ENCODE measurements at places on chromosomes 3 and 15.

DNA sequence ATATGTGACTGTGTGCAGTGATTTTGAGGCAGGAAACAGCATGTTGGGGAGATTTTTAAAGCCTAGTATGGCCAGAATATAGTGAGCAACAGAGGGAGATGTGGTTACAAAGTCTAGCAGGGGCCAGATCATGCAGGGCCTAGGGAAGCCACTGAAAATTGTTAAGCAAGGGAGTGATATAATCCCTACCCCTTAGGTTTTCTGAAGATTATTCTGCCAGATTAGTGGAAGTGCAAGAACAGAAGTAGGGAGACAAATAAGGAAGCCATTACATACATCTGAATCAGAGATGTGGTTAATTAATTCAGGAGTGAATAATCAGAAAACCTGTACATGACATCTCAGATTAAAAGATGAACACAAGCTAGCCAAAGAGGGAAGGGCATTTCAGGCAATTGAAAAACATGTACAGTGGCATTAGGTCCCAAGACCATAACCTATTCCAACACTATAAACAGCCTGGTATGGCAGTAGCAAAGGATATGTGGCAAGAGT, 54.8 kb downstream of the MSL2 start:
- DNase-seq = no peak

- DNase-seq = peak; percentile 34
Measured at GRCh38 chr15:39426552-39427532, 154.0 kb upstream of the THBS1 start.

DNA sequence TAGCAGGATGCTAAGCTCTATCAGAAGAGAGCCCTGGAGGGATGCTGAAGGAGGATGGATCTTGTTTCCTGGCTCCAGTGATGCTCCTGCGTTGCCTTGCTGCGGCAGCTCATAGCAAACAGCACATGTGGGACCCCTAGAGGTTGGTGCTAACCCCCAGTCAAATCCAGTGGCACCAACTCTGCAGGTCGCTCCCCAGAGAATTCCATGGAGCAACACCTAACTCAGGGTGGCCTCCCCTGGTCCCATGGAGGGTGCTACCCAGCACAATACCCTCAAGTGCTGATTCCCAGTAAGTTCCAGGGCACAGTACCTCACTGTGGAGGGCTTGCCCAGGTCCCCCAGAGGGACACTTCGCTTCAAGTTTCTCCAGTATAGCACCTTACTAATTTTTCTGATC, 231.2 kb downstream of the NEK10 start:
- no peak for DNase-seq

DNA sequence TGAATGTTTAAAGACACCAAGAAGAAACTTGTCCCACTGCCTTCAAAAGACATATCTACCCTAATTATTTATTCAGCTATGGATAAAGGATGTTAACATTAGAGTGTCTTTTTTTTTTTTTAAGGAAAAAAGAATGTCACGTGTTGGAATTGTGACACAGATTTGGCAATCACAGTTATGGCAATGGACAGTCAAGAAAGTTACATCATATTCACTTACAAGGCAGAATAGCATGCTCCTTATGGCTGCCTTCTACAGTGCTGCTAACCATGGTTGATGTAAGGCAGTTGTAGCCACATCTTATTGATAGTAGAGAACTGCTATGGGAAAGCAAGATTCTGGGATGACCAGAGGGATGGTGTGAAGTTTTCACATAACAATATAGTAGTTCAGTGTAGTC, 128.8 kb upstream of the ZBTB20 start:
- no peak for DNase-seq

DNA sequence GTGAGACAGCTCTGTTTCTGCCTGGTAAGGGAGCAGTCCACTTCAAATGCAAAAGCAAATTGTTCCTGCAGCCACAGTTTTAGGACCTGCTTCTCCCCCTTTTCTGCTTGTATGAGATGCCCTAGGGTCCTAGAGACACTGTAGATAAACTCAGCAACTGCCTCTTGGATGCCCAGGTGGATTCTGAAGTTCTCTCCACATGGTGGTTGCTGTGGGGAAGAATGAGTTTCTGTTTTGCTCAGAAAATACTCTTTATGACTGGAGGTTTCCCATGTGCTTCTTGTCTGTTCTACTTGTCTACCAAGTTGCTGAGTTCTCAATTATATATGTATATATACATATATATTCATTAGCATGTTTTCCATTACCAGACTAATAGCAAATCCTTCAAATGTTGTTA, 5.6 kb upstream of the ZNF80 start:
- DNase-seq = no peak

GRCh38 chr3:194140520-194141414, 4.8 kb downstream of the HES1 start:
- peak; percentile 78 for DNase-seq

DNA sequence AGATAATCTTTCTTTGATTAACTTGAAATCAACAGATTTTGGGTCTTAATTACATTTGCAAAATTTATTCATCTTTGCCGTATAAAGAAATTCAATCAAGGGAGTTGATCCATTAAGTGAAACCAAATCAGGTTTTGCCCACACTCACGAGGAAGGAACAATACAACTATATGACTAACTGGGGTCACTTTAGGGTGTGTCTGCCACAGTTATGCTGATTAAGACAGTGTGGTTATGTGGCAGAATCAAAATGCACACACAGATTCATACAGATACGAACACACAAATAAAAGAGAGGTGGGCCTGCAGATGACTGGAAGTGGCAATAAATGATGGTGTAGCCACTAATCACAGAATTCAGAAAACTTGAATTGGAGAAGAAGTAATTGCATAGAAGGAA, 543.5 kb downstream of the GABRG3 start:
- no peak for DNase-seq

- DNase-seq = no peak
Measured at GRCh38 chr3:70064194-70064779, 64.8 kb downstream of the SAMMSON start.

DNA sequence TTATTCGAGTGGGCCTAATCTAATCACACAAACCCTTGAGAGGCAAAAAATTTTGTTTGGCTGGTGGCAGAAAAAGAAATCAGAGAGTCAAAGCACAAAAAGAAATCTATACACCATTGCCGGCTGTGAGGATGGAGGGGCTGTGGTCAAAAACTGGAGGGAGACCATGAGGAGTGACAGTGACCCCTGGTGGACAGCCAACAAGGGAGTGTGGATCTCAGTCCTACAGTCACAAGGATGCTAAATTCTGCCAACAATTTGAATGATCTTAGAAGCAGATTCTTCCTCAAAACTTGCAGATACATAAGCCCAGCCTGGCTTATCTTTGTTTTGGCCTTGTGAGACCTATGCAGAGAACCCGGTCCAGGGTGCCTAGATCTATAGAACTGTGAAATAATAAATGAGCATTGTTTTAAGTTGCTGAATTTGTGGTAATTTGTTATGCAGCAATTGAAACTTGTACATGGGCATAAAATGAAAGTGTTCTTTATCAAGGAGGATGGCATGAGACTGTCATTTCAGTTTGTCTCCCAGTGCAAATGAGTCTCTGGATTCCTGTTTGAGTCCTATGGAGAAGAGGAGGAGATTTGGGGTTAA, 103.0 kb upstream of the ARHGEF26 start:
- peak; percentile 18 for DNase-seq

DNA sequence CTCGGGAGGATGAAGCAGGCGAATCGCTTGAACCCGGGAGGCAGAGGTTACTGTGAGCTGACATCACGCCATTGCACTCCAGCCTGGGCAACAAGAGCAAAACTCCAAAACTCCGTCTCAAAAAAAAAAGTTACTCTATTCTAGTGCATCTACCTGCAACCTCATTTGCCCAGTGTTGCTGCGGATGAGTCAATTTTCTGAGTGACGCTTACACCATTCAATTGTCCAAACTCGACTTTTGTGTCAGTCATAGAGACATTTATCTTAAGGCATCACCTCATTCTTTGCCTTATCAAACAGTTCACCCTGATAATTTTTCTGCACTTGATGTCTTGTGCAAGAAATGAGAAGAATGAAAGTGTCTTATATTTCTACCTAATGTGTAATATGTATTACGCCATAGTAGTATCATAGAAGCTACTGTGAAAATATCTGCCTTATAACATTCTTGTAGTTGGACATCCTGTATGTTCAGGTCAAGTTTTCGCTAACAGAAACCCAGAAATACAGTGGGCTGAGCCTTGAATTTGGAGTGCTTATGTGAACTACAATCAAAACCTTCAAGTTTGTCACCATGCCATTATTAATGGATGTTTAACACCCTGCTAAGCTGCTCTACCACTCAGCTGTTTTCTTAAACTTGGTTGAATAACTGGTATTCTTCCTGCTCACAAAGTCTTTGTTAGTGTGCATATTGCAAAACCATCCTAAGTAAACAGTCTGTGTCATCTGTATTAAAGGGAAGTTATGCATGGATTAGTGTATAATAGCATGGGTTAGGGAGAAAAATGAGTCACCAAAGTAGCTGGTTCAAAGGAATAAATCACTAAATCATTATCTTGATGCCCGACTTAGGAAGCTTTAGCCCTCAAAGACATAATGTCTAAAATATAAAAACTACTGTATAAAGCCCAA, 531.0 kb upstream of the NR2F2 start:
- DNase-seq = no peak

DNA sequence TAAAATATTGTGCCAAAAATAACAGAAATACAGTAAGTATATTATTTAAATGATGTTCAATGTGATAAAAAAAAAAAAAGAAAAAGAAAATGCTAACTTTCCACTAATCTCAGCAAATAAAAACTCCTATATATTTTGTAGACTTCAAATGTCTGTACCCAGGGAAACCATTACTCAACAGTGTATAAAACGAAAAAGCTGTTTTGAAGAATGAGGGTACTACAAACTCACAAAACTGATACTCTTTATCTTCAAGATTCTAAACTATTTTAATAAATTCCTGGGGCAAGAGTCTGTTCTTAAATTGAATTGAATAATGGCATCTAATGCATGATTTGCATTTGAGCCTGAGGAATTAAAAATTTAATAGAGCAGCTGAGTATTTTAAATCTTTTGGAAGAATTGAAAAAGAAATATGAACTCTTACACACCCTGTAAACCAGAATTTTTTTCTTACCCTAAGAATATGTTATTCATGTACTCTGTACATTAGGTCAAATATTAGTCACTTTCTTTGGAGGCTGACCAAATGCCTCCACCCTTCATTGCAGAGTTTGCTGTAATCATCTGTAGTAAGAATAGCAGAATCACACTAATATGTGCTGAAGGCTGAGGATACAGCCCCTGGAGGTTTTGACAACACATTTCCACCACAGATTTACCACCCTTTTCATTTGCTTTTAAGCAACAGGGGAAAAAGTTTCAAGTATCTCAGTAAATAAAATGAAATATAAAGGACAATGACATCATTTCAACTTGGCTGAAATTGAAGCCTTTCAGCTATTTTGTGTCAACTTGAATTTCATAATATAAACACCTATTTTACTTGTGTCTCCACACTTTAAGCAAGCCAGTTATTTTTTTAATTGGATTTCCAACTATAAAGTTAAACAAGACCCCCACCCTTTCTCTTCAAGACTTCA, 79.7 kb downstream of the FBN1 start:
- DNase-seq = no peak

GRCh38 chr15:65361708-65362459, 15.9 kb downstream of the IGDCC3 start:
- DNase-seq = no peak

GRCh38 chr3:115922681-115923347, 299.5 kb downstream of the GAP43 start:
- no peak for DNase-seq

DNA sequence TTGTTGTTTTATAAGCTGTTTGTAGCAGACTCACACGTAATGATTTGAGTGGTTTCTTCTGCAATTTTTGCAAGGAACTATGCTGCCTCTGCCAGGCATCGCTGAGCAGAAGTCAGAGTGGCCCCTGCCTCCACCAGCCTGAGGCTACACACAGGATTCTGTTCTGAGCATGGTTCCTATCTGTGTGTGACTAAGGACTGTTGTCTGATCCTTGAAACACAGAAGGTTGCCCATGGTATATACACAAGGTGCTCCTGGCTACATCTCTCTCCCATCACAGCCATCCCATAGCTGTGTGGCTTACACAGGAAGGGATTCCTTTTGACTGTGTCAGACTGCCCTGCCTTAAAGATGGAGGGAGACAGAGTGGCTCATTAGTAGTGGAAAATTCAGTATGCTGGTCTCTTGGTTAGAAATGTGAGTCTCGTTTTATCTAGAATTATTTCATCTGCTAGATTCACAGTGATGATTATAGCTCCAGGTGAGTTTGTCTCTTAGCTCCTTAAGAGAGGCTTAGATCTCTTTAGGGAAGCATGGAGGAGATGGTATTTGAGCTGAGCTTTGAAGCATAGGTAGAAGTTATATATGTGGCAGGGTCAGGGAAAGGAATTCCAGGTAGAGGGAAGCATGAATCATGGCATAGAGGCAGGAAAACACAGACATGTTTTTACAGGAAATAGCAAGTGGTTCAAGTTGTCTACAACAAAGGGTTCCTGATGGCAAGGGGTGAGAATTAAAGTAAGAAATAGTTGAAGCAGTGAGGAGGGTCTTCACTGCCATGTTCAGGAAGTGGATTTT, 37.5 kb downstream of the SNAPC5 start:
- no peak for DNase-seq

GRCh38 chr3:41148901-41149300, 50.4 kb upstream of the CTNNB1 start:
- DNase-seq = no peak

DNA sequence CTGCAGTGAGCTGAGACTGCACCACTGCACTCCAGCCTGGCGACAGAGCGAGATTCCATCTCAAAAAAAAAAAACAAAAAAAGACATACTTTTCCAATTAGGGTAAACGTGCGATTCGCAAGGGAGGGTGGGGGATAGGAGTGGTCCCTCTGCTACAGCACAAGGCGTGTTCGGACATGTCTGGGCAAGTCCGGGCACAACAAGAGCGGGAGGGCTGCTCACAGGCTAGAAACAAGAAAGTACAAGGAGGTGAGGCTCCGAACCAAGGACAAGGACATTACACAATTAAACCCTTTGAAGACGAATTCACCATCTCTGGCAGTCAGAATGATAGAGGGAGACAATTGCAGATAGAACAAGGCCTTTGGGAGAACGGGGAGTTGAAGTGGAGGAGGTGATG, 32.2 kb upstream of the BCL2A1 start:
- DNase-seq = no peak

- DNase-seq = no peak
Measured at GRCh38 chr3:55416331-55416821, 70.7 kb downstream of the WNT5A start.

DNA sequence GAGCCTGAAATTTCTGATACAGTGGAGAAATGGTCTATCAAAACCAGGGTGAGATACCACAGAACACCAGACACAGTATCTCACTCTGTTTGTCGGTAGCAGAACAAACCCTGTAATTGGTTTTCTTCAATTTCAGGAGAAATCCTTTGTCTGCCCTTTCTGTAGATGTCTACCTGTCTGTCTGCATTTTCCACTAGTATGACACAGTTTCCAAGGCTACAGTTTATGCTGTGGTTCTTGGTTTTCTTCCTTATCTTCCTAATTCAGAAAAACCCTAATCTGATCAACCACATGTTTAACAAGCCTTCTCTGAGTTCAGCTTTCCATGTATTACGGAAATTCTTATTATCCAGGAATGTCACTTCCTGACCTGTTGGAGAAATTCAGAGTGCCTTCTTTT, 70.8 kb downstream of the SCN11A start:
- no peak for DNase-seq
